ENCODE measurements at places on chromosomes 4 and X.

- DNase-seq = no peak
These were observed 623.8 kb upstream of the DIPK2B start for GRCh38 chrX:45824471-45824870.

DNA sequence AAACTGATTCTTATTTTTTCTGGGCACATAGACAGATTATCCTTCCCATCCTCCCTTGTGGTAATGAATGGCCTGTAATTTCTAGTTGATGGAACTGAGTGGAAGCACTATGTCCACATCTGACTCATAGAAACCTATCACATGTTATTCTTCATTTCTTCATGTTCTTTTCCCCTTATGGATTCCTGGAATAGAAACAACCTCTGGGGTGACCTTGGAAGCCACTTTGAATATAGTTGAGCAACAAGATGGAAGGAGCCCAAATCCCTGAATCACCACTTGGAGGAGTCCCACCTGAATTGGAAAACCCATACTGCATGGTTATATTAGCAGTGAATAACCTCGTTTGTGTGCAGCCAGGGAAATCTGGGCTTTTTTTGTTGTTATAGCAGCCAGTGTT lies 137.8 kb downstream of the MID1IP1 start:
- DNase-seq = no peak

DNA sequence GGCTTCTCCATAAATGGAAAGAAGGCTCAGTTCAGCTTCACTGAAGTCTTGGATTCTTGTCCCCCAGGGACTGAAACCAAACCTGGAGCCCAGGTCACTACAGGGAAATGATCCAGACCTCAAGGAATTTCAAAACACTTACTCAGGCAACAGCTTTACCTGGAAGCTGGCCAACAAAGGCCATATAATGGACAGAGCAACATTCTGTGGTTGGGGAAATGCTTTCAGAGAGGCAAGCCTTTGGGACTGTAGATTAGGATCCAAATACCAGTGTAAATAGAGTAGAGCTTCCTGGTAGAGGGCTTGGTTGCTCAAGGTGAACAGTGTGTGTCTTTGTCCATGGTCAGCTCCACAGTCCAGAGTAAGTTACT lies 57.0 kb upstream of the PROM1 start:
- DNase-seq = no peak

- DNase-seq = no peak
These were observed 188.1 kb upstream of the BCOR start for GRCh38 chrX:40285876-40286275.

GRCh38 chr4:143728166-143728565 lies 27.7 kb upstream of the FREM3 start:
- DNase-seq = no peak

GRCh38 chrX:24550166-24550565 lies 85.1 kb downstream of the PDK3 start:
- DNase-seq = no peak

GRCh38 chr4:150694438-150694837 lies 112.5 kb downstream of the MAB21L2 start:
- DNase-seq = no peak

DNA sequence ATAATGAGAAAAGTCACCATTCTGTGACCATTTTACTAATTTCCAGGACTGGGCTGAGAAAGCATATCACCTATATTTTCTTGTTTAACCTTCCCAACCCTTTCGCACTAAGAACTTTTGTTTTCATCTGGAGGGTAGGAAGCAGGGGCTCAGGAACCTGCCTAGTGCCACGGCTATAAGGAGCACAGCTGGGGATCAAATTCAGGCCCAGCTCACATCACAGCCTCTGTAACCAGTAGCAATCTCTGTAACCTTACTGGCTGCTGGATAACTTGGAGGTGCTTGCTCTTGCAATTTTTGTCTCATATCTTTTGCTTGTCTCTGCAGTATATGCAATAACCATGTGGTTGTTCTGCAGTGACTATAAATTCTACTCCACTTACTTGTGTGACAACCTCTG lies 76.7 kb upstream of the PLAC1 start:
- no peak for DNase-seq

DNA sequence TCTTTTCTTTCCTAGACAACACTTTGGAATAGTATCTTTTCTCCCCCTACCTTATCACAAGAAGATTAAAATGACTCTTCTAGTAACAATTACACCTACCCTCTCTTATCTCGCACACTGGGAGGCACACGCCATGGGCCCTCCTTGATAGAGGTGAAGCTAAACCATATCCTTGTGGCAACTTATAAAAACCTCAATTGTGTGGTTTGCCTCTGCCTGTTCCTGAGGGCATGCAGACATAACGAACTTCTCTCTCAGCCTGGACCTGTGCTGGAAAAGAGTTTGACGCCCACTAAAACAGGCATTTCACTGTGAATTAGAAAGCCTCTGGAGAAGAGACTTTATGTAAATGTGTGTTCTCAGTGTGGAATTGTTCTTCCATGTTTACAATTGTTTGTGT lies 141.2 kb downstream of the NDST3 start:
- no peak for DNase-seq

GRCh38 chr4:158020734-158021346 lies 152.0 kb downstream of the GASK1B start:
- DNase-seq = no peak

DNA sequence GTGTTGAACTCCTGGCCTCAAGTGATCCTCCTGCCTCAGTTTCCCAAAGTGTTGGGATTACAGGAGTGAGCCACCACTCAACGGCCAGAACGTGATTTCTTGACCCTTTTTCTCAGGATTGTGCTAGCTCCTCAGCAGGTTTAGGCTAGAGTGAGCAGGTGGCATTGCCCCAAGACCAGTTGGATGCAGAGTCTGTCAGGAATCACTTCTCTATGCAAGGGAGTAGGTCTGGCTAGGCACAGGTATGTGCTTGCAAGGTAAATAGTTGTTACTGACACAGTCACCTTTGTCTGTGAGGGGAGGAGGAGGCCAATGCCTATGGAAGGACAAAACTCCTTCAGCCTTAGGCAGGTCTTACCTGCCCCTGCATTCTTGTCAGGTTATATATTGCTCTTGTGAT lies 24.2 kb downstream of the SLC25A5 start:
- DNase-seq = no peak

- no peak for DNase-seq
These were observed 24.3 kb upstream of the SRD5A3 start for GRCh38 chr4:55321707-55322264.

GRCh38 chr4:1519787-1520661 lies 113.8 kb upstream of the NKX1-1 start:
- no peak for DNase-seq

DNA sequence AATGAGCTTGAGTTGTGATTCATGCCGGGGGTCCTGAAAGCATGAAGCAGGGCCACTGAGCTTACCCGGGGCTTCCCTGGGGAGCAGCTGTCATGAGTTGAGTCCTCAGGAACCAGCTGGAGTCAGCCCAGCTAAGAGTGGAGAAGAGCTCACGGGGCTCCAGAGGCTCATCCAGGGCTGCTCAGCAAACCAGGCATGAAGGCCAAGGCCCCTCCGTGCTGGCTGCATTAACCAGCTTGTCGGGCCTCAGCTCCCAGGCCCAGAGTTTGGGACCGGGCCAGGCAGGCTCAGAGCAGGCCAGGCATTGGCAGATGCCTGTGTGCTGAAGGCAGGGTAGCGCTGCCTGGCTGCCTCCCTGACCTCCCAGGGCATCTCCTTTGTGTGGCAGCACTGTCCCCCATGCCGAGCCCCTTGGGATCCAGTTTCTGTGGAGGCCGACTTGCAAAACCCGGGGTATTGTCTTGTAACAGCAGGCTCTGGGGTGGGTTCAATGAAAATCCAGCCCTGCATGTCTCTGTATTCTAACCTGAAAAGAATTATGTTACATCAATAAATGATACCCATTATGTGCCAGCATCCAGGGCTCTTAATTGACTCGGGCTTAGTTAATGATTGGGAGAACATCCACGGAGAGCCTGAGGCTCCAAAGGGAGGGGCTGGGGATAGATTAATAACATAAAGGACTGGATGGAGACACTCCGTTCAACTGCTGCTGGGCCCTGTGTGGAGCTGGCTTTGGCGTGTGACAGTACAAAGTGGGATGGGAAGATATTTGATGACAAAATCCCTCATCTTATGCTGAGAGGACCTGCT lies 68.0 kb upstream of the MSX1 start:
- no peak for DNase-seq

DNA sequence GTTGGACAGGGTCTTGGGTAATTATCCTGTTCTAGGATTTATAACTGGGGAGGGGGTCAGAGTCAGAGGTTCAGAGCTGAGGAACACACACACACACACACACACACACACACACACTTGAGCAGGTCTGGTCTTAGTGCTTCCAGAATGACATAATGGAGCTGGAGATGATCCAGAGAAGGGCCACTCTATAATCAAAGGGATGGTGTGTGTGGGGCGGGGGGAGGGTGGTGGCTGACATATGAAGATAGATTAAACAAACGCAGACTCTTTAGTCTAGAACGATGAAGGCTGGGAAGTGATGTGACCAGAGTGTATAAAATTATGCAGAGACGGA lies 434 bp upstream of the TMEM255A start:
- DNase-seq = no peak

DNA sequence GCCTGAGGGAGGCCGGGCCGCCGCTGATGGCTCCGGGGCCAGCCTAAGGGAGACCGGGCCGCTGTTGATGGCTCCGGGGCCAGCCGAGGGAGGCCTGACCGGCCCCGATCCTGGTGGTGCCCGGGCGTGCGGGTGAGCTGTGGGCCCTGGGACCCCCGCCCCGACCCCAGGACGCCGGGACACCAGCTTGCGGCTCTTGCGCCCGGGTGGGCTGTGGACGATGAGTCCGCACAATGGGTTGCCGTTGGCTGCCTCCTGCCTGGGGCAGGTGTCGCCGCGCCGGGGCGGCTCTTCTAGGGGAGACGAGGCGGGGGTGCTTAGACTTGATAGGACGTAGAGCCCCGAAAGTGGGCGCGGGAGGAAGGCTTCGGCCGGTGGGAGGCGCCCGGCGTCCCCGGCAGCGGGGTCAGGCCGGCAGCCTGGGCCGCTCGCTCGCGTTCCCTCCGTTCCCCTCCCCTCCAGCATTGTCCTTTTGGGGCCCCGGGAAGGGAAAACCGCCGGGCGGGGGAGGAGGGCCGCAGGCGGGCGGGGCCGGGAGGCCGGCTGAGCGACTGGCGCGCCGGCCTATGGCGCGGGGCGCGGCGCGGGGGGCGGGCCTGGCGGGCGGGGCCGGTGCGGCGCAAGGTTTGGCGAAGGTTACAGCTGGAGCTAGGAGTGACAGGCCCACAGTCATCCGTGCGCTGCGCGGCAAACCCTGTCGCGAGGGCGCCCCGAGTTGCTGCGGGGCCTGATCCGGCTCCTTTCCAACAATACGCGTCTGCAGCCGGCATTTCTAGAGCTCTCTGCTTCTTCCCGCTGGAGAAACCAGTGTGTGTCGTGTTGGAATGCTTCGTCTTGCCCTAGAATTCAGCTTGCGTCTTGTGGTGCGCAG lies 819 bp downstream of the KIAA0232 start:
- peak; percentile 87 for DNase-seq

GRCh38 chr4:5066101-5066500 lies 14.8 kb downstream of the STK32B start:
- DNase-seq = no peak

Measured in activated naive CD4-positive, alpha-beta T cell (primary cell).